Activated CD4-positive, alpha-beta T cell treated with anti-CD3 and anti-CD28 coated beads, Interleukin-2, amount 50 U/mL, for 48 hours (primary cell): ENCODE measurements at places on chromosomes 12 and 14.

GRCh38 chr12:111441107-111441928 lies 35.6 kb downstream of the SH2B3 start:
- DNase-seq: no peak

GRCh38 chr14:71815110-71815509 lies 117.1 kb upstream of the RGS6 start:
- DNase-seq: no peak

- DNase-seq: no peak
Observed at GRCh38 chr14:39488600-39488999, 56.4 kb upstream of the FBXO33 start.

GRCh38 chr12:122610207-122610606 lies 83.2 kb downstream of the KNTC1 start:
- DNase-seq: no peak

DNA sequence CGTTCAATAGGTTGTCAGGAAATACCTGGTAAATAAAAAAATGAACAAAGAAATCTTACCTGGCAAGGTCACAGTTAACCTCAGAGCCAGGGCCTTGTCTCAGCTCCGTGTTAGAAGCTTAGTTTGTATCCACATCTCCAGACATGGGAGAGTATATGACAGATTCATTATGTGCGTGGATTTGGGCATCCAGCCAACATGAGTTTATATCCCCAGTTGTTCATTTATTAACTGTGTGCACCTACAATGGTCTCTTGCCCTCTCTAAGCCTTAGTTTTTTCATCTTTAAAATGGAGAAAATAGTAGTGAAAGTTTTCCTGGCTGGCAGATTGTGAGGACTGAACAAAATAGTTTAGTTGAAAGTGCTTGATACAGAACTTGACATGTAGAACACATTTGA lies 437.8 kb downstream of the NPAS3 start:
- no peak for DNase-seq

DNA sequence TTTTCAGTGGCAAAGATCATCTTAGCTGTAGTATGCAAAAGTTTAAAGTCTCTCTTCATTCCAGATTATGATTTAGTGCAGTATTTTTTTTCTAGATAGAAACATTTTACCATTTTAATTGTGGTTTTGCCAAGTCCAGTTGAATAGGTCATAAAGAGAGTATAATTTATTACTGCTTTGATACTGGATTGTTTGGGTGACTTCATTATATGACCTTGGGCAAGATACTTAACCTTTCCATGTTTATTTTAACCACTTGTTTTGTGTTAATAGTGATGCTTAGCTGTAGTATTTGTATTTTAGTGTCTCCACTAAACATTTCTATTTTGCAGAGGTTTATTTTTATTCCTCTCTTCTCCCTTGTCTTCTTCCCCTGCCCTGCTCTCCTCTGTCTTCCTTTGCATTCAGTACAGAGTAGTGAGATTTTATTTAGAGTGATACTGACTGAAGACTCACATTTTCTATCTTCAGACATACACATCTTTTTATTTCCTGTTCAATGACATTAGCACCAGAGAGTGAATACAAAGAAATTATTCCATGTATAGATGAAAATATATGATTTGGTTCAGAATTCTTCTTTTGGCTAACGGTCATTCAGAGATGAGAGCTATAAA lies 215.2 kb downstream of the ERC1 start:
- no peak for DNase-seq

GRCh38 chr12:107094183-107094448 lies 767 bp upstream of the CRY1 start:
- no peak for DNase-seq

DNA sequence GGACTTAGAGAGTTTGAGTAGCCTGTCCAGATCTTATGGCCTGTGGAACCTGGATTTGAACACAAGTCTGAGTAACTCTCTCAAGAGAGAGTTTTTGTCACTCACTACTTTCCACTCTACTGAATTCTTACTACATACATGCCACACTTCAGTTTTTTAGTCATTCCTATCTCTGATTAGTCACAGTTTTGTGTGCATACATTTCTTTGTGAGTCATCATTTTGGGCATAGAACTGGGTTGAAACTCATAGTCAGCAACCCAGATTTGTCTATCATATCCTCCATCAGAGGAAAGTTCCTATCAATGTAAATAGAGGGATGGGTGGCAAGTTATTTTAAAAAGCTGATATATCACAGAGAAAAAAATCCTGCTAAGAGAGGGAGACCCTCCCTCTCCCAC lies 42.9 kb downstream of the FLRT2 start:
- DNase-seq: no peak

- DNase-seq: no peak
Observed at GRCh38 chr12:112759786-112760185, 31.8 kb upstream of the RPH3A start.

- no peak for DNase-seq
Observed at GRCh38 chr14:60328583-60328982, 79.6 kb downstream of the PPM1A start.

DNA sequence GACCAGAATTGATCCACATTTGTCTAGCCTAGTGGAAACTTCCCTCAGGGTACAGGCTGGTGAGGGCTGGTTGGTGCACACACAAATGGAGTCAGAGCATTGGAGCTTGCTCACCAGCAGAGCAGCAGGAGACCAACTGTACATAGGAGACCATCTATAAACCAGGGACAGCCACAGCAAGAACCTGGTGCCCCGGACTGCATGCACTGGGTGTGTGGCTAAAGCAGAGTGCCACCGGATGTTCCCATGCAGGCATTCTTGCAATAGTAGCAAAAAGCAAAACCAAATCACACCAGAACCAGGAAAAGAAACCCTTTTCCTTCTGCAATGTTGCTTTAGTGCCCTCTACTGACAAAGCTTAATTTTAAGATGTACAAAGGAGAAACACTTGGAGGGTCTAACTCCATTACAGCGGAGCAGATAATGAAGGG lies 136.4 kb downstream of the MDGA2 start:
- DNase-seq: no peak

- peak; percentile 74 for DNase-seq
Observed at GRCh38 chr14:64636208-64636979, 67.8 kb upstream of the PLEKHG3 start.

- no peak for DNase-seq
Observed at GRCh38 chr14:105876829-105877228, 350.4 kb downstream of the TMEM121 start.

DNA sequence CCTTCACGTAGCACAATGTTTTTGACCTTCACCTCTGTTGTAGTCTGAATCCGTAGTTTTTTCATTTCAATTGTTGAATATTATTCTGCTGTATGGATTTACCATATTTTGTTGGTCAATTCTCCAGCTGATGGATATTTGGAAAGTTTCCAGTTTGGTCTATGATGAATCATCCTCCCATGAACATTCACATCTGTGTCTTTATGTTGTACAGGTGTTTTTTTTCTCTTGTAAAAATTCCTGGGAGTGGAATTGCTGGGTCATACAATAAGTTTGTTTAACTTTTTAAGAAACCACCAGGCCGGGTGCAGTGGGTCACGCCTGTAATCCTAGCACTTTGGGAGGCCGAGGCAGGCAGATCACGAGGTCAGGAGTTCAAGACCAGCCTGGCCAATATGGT lies 36.7 kb upstream of the GNG2 start:
- DNase-seq: no peak

GRCh38 chr12:14394317-14395073 lies 29.0 kb downstream of the ATF7IP start:
- no peak for DNase-seq

- DNase-seq: no peak
Observed at GRCh38 chr12:78099806-78100205, 269.1 kb downstream of the NAV3 start.

- peak; percentile 72 for DNase-seq
Observed at GRCh38 chr12:96237465-96238077, 43.4 kb downstream of the ELK3 start.

GRCh38 chr12:5318874-5319273 lies 113.0 kb upstream of the NTF3 start:
- DNase-seq: no peak

- DNase-seq: no peak
Observed at GRCh38 chr14:91749868-91750267, 18.0 kb upstream of the CATSPERB start.

DNA sequence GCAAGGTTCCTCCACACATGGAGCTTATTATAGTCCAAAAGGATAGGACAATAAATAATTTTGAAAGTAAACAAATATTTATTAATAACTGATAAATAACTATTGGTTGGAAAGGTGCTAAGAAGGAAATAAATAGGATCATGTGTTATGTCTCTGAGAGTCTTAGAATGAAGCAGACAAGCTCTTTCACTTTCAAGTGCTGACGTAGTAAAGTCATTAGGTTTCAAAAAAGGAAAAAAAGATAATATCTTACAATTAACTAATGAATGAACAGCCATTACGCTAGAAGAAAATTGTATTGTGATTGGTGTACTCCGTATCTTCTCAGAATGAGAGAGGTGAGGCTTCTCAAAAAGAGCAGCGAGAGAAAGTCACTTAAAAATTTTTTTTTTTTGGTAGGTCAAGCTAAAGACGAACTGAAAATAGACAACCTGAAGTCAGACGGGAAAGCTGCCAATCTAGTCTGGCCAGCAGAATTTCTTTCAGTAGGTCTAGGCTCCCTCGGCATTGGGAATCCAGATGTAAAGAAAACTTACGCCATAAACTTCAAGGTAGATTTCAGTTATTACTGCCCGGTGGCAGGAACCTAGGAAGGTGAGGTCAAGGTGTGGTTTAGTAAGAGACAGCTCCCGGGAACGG lies 583 bp upstream of the LEMD3 start:
- no peak for DNase-seq

DNA sequence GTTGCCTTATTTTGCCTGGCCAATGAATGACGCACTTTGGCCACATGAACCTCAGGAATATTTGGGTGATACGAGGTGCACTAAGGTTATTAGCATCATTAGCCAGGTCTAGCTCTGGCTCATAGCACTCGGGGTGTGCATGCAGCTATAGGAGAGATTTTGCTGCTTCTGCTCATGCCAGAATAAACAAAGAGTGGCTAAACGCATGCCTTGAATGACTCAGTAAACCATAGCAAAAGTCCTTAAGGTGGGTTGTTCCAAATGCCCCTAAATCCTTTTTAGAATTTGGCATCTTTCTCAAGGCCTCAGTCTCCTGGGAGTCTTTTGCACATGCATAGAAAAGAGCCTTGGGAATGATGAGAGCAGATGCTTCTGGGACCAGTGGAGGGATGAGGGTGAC lies 343.7 kb upstream of the FKBP4 start:
- no peak for DNase-seq

GRCh38 chr12:122244565-122245371 lies 18.9 kb upstream of the DIABLO start:
- no peak for DNase-seq

- no peak for DNase-seq
Observed at GRCh38 chr14:100409651-100410050, 86.5 kb downstream of the SLC25A47 start.

DNA sequence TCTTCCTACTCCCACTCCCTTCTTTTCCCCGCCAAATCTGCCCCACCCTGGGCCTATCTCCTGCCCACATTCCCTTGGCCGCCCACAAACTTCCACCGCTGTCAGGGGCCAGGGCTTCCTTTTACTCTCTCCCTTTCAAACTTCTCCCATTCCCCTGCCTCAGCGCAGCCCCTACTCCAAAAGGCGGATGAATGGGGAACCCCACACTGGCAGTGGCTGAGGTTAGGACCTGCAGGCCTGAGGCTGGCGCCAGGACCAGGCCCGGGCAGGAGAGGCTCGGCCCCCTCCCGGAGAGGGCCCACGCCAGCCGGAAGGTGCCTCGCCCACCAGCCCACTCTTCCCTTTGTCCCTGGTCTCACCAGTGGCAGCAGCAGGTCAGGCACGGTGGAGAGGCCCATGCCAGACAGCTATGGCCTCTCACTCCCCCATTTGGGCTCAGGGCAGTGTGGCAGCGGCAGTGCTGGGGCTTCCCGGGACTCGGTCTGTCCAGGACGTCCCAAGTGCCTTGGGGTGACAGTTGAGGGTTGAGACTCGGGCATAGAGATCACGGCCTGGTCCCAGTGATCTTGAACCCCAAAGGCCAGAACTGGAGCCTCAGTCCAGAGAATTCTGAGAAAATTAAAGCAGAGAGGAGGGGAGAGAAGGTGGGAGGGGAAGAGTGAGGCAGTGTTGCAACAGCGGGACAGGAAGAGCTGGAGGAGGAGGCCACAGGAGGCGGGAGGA lies at the start of gene TNFRSF1A:
Gene TNFRSF1A, minus strand, starts transcription at position 660 of the 723 bp plus-strand sequence. Its CDS starts 262 bp downstream, at position 398.
- DNase-seq: peak; percentile 71

DNA sequence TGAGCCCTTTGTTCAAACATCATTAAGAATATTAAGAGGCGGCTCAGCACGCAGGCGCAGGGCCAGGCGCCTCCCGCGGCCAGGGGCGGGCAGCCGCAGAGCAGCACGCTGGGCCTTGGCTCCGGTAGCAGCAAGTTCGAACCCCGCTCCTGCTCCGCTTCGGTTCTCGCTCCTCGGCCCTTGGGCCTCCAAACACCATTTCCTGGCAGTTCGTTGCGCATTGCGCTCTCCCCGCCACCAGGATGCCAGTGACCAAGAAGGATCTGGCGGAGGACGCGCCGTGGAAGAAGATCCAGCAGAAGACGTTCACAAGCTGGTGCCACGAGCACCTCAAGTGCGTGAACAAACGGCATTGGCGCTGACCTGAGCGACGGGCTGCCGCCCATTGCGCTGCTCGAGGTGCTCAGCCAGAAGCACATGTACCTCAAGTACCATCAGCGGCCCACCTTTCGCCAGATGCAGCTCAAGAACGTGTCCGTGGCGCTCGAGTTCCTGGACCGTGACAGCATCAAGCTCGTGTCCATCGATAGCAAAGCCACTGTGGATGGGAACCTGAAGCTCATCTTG lies 6.9 kb upstream of the ACVRL1 start:
- no peak for DNase-seq

DNA sequence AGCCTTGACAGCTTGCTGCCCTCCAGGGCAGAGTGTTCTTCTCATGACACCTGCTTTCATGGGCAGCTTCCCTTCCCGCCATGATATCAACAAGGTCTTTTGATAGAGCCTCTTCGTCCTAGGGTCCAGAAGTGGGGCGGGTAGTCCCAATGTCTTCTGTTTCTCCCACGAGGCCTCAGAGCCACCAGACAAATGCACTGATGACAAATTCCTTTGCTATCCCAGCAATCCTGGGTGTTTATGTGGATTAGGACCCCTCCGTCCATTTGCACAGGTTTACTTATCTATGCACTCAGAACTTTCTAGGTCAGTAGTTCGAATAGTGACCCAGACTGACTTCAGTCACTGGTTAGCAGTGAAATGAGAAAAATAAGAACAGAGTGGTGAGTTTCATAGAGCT lies 52.6 kb upstream of the PRMT8 start:
- DNase-seq: no peak

GRCh38 chr12:466039-466438 lies 6.3 kb downstream of the B4GALNT3 start:
- DNase-seq: no peak

DNA sequence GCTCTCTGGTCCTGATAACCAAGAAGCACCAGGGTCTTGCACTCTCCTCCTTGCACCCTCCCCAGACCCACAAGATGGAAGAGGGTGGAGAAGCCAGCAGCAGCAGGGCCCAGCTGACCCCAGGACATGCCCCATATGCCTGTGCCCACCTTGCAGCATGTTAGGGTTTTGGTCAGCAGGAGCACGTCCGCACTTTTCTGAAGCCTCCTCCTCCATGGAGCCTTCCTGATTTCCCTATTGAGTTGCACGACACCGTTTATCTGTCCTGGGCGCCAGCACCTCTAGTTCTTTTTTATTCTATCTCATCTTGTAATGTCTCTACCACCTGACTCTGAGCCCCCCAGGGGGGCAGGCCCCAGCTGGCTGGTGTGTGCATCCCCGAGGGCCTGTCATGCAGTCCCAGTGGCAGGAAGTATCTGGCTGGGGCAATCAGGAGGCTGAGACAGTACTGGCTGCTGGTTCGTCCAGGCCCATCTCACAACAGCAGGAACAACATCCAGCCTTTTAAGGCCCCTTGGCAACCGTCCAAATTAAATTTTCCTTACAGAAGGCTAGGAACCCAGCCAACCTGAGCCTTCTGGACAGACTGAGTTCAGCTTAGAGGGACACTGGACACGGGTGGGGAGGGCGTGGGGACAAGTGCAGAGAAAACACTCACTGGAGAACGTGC lies 39.6 kb downstream of the CCDC85C start:
- DNase-seq: no peak
